NCI-H2227 treated with DMSO at 0.1 percent for 48 hours (cell line): ENCODE measurements at places on chromosomes 16 and 17.
A peak's percentile ranks its signal among the peaks of the same experiment; 100 is the strongest.

DNA sequence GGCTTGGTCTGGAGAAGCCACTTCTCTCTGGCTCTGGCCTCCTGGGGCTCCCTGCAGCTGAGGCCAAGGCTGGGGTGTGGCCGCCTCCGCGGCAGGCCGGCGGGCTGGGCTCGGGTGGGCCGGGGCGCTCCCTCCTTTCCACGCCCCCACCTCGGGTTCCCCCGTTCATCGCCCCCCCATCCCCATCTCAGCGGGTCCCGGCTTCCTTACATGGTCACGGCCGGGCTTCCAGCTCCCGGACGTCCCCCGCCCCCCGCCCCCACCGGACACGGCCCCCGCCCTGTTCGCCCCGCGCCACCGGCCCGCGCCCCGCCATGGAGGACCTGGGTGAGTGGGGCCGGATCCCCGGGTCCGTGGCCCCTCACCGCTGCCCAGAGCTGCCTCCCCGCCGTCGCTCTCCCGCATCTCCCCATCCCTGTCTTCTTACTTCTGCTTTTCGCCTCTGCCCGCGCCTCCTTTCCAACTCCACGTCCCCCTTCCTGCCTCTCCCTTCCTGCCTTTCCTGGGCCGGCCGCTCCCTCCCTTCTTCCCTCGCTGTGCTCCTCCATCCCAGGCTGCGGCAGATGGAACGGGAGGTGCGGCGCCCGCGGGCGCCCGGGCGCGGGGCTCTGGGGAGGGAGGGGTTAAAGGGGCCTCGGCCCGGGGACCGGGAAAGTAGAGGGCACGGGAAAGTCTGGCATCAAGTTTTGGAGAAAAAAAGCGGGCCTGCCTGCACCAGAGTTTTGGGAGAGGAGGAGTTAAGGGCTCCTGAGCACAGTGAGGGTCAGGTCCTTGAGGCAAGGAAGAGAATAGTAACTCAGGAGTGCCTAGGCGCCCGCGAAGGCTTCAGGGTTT lies at the start of gene TGFB1I1:
TGFB1I1 (plus strand) TSS at position 278 of the 834 bp plus-strand sequence; CDS start at position 315, 37 bp downstream.
- DNase-seq: peak; percentile 31

- DNase-seq: no peak
These were observed 39.4 kb downstream of the RTN4RL1 start for GRCh38 chr17:1985686-1986085.

- no peak for DNase-seq
These were observed 37.5 kb upstream of the ACSM2B start for GRCh38 chr16:20613481-20614185.

GRCh38 chr16:31452631-31453106 lies 6.6 kb upstream of the ARMC5 start:
- no peak for DNase-seq

DNA sequence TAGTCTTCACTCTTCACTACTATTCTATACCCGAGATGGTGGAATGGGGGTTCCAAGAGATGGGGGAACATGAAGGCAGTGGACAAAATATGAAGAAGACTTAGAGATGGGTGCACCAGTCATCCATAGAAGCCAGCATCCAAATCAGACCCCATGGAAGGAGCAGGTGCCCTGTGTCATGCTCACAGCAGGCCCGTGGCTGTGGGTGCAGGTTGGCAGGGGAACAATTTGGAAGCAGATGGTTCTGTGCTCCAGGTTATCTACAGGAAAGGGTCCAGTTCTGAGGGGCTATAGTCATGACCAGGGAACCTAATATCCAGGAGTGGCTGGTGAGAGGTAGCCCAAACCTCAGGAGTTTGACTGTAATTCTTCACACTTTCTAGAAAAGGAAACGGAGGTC lies 9.6 kb upstream of the LPCAT2 start:
- DNase-seq: no peak

- DNase-seq: peak; percentile 9
These were observed 77.8 kb downstream of the RTN4RL1 start for GRCh38 chr17:1947229-1947742.

DNA sequence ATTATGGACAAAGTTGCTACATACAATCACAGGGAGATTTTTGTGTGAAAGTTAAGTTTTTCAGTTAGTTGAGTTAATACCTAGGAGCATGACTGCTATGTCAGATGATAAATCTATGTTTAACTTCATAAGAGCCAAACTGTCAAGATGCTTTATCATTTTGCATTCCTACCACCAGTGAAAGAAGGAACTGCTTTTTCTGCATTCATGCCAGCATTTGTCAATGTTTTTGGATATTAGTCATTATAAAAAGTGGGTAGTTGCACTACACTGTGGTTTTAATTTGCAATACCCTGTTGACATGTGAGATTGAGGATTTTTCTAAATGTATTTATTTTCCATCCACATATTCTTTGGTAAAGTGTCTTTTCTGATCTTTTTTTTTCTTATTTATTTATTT lies 434.0 kb upstream of the MON1B start:
- no peak for DNase-seq

- no peak for DNase-seq
These were observed 106.7 kb upstream of the FOXF1 start for GRCh38 chr16:86403541-86404163.

DNA sequence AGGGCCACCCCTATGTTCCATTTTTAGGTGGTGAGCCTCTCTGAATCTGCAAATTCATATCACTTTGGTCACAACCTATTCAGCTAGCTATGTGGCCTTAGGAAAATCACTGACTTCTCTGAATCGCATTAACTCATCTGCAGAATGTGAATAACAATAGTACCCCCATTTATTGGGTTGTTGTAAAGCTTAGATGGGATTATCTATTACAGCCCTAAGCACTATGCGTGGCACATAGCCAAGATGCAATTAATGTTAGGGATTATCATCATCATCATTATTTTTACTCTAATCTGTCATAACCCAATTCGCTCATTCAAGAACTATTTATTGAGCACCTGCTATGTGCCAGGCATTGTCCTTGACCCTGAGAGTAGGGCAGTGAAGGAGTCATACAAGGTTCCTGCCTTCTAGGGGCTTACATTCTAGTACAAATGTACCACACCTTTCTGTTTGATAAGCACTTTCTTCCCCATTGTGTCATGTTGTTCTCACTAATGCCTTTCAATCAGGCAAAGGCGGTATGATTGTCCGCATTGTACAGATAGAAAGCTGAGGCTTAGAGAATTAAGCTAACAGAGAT lies 38.5 kb downstream of the CHD9 start:
- no peak for DNase-seq

DNA sequence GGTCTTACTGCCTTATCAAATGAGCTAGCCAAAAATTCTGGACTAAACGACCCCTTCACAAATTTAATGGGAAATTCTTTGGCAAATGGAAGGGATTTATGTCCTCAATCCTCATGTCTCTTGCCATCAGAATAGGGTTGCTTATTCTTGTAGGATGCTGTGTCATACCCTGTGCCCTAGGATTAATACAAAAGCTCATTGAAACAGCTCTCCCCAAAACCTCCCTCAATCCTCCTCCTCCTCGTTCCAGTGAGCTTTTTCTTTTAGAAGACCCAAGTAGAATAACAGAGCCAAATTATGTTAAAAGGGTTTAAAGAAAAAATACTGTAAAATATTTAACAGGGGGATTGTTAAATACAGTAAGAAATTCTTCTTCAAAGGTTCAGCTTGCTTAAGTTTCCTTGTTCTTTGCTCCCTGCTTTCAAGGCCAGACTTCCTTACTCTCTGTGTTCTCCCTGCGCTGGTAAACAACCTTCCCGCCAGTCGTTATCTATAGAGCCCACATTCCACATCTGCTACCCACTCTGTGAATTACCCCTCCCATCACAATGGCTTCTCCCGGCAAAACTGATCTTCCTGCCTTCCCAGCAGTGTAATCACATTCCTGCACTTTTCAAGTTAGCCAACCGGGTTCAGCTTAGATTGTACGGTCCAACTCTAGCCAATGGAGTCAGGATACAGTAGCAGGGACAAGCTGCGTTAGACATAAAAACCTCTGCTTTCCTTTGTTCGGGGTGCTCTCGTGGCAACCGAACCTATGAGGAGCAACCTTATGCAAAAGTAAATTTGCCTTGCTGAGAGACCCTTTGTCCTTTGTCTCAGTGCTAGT lies 9.7 kb downstream of the HPR start:
- DNase-seq: no peak

GRCh38 chr16:50276326-50276640 lies 9.9 kb downstream of the ADCY7 start:
- DNase-seq: no peak

GRCh38 chr17:77905766-77906165 lies 52.7 kb upstream of the TNRC6C start:
- DNase-seq: no peak
